HuH-7 (cell line): ENCODE measurements at places on chromosomes 2 and 18.

GRCh38 chr2:225842939-225843338 is 443.4 kb downstream of the NYAP2 start:
- no peak for DNase-seq

DNA sequence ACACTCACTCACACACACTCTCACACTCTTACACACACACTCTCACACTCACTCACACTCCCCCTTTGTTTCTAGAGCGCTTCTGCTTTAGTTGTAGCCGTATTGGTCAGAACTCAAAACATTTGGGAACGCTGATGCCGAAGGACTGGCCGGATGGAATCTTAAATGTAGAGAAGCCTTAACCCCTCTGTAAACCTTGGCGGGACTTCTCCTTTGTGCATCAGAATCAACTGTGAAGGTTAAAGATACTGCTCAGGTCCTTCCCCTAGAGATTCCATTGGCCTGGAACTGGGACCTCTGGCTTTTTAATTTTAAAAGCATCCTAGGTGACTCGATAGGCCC is 18.3 kb downstream of the SH3BP4 start:
- no peak for DNase-seq

GRCh38 chr2:10541081-10541480 is 93.0 kb upstream of the ODC1 start:
- DNase-seq, result no peak

DNA sequence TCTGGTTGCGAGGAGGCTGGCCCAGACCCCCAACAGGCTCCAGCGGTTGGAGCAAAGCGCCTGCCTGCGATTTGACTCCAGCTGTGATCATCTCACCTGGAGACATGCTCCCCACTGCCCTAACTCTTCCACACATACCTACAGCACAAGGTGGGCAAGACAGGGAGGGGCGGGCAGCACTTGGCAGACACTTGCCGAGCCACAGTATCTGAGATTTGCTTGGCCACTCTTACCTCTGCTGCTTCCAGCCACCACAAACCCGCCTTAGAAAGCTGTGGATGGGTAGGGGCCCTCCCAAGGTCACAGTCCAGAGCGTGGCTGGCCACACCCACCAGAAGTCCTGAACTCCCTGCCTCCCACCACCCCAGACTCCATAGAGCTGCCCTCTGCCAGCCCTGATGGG is 8.2 kb downstream of the CYP26B1 start:
- DNase-seq, result no peak

- DNase-seq, result no peak
These were observed 41.1 kb downstream of the ACOXL start for GRCh38 chr2:110773401-110773921.

DNA sequence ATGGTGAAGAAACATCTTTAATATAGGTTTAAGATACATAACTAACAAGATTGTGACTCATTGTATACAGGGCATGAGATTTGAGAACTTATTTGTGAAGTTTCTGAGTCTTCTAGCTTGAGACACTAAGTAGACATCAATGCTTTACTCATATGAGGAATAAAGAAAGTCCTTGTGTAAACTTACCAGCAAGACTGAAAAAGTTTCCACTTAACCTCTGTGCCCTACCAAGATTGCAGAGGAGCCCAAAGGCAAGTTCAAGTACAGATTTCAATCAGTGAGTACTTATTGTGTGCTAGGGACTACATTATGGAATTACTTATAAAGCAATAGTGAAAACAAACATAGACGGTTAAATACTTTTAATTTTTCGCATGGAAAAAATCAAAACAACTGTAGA is 1041.2 kb upstream of the CELF4 start:
- DNase-seq, result no peak

DNA sequence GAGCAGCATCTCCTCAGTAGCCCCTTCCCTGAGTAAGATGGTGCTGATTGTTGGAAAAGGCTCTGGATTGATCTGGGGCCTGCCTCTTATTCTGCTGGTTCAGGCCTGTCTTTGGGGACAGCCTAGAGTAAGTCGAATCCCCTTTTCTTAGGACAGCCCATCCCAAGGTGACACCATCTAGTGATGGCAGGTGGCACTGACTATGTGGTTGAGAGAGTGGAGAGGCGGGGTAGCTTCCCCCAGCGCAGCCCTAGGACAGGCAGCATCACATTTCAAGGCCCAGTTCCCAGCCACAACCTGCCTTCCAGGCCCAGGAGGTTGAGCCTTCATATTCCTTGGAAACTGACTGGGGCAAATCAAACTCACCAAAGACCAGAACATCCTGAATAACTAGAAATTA is 69.1 kb upstream of the B3GNT7 start:
- no peak for DNase-seq

- DNase-seq, result no peak
These were observed 234.8 kb upstream of the RAB6C start for GRCh38 chr2:129744649-129745048.

GRCh38 chr2:20061476-20061875 is 10.0 kb upstream of the LAPTM4A start:
- no peak for DNase-seq

DNA sequence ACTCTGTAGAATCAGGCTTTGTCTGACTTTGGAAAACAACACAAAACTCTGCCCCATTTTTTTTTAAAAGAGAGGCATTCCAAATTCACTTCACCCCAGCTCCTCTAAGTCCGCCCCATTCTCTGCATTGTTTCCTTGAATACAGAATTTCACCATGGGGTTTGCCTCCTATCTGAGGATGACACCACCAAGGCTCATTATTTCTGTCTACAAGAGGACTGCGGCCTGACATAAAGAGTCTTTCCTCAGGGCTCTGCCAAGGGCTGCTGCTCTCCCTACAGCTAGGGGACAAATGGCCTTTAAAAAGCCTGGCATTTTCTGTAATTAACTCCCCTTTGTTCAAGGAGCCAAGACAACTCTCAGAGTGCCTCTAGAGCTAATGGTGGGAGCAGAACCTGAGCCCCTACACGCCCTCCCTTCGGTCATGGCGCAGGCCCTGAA is 4.6 kb downstream of the CHST10 start:
- DNase-seq, result no peak

DNA sequence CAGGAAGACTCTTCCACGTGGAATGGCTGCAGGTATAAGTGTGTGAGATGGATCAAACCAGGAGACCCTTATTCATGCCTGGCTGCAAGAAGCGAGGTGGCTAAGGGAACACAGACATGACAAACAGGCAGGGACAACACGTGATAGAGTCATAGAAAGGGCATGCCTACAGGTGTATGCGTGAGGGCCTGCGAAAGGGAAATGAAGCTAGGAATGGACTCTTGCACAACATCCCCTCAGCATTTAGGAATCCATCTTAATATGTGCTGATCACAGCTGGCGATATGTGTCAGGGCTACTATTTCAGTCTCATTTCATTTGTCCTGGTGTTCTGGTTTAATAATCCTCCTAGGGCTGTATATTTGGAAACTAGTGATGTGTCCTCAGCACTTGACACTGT is 291.2 kb downstream of the MYT1L start:
- DNase-seq, result no peak

GRCh38 chr2:56613920-56614319 is 430.1 kb downstream of the CCDC85A start:
- DNase-seq, result no peak

- peak; percentile 34 for DNase-seq
These were observed 82.1 kb downstream of the EIF2AK3 start for GRCh38 chr2:88545118-88545517.

- no peak for DNase-seq
These were observed 100.6 kb downstream of the SMAD2 start for GRCh38 chr18:47829831-47830230.

DNA sequence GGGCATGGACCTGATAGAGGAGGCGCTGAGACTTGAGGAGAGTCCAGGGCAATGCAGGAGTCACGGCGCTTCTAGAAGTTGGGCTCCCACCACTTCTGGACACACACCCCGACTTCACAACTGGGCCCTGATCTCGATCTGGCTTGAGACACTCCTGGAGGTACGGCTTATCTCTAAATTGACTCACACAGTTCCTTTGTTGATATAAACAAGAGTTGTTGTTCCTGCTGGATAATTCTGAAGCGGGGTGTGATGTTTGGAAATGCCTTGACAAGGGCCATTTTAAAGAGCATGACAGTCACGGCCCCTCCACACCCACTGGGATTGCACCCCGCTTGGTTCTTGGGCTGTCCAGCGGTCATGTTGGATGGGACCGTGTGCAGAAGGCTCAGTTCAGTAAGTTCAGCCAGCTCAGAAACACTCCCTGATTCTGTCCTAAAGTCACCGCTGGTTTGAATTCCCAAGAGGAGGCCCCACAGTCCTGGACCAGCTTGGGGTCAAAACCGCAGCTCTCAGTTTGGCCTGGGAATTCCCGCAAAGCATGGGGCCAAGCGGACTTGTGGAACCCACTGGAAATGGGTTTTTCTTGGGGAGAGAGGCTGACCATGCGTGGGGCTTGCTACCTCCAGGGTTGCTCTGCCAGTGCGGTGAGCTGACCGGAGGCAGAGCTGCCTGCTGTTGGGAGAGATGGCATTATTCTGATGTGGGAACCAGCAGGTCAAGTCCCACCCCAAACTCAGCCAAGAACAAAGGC is 9.3 kb upstream of the NEU2 start:
- no peak for DNase-seq

- no peak for DNase-seq
These were observed 323.8 kb upstream of the GALNT5 start for GRCh38 chr2:156933645-156934225.

DNA sequence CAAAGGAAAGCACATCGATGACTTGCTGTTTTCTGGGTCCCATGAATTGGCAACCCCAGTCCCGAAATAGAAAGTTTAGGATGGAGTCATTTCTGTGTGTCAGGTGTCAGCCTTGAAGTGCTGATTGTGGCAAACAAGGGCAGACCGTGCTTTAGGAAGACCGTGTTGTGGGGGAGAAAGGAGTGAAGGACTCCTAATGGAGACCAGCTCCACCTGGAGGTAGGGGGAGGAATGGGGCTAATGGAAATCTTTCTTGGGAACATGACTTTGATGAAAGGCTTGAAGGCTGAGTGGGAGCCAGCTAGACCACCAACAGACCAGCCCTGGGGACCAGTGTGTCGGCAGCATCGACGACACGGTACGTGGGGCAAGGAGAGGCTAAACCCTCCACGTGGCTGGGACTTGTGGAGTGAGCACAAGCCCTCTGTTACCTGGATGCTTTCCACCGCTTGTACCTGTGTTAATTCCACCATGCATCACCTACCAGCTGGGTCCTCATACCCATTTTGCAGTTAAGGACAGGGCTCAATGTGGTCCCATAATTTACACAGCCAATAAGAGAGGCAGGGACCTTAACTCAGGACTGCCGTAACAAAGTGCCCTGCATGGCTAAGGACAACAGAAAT is 104.2 kb downstream of the SH3BP4 start:
- DNase-seq, result peak; percentile 90

GRCh38 chr2:114769110-114769509 is 326.7 kb downstream of the DPP10 start:
- no peak for DNase-seq

- no peak for DNase-seq
These were observed 47.0 kb upstream of the IHH start for GRCh38 chr2:219107758-219108157.

DNA sequence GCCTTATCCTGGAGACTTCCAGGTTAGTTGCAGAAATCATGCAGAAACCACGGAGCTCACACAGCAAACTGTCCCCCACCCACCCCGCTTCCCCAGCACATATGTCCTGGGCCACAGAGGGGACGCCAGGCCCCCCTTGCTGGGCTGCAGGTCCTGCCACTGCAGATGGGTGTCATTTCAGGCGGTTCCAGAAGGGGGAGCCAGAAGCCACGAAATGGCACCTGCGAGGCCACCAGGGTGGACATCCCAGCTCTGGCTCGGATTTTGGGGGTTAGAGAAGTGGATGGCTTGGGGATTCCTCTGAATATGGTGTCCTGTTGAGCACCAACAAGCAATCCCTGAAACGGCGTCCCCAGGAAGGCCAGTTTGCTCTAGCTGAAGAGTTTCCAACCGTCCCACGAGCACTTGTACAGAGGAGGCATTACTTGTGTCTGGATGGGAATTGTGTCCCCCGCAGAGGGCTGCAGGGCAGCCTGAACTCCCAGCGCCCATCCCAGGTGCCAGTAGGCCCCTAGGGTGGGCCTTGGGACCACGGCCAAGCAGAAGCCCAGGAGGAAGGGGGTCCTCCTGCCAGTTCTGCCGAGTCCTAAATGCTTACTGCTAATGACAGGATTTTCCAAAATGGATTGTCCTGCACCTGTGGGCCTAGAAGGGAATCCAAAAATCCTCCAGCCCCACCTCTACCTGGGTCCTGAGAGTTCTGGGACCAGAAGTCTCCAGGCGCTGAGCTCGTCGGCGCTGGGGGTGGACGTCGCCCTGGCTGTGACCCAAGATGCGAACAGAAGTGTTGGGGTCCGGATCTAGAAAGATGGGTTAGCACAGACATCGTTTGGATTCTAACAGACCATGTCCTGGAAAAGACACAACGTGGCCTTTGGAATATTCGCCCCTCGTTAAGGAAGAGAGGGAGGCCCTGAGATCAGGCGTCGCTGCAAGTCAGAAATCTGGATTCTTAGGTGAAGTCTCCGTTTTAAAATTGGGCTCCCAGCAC is 14.6 kb upstream of the NFATC1 start:
- peak; percentile 85 for DNase-seq

GRCh38 chr2:76009484-76009883 is 298.8 kb upstream of the GCFC2 start:
- DNase-seq, result no peak

DNA sequence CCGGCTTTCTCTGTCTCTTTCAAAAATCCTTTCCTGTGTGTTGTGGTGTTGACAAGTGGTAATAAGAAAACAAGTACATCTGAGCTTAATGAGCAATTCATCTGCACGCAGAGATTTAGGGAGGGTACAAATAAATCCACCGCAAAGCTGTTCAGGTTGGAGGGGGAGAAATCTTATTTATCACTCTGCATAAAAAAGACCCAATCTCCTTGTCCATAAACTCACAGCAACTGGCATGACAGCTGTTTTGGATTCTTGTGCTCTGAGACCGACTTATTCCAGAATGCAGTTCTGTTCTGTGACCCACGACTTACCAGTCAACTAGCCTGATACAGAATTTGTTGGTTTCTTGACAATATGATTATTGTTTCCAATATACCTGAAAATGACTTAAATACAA is 380.1 kb downstream of the SOX11 start:
- DNase-seq, result no peak

GRCh38 chr2:220046507-220046906 is 419.1 kb downstream of the SLC4A3 start:
- no peak for DNase-seq

DNA sequence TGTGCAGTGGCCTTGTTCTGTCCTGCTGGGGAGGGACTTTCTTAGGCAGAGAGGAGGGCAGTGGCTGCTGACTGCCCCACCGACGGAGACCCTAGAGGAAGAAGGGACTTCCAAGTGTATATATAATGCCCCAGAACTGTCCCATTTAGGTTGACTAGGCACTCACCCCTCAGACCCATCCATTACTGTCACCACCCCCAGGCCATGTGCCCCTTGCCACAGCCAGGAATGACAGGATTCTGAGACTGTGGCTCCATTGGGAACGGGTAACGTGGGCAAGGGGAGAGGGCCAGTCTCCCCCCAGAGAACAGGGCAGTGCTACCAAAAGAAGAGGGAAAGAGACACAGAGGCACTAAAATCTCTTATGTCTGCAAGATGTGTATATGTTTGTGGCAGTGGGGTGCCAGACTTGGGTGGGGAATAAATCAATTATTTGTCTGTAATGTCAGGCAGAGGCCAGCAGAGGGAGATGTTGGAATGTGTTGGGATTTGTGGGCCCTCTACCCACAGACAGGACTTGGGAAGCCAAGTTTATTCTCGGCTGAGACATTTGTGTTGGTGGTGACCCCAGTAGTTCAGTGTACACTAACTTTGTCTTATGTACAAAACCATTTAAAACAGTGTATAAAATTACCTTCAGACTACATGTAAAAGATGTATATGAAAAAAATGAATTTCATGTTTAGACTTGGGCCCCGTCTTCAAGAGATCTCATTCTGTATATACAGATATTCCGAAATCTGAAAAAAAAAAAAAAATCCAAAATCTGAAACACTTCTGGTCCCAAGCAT is 24.0 kb upstream of the TMEM37 start:
- peak; percentile 59 for DNase-seq
